DMS53 (cell line): ENCODE measurements at places on chromosomes 11 and 22.

GRCh38 chr11:44978274-44978960 lies 27.7 kb upstream of the TP53I11 start:
- DNase-seq: peak; percentile 36

DNA sequence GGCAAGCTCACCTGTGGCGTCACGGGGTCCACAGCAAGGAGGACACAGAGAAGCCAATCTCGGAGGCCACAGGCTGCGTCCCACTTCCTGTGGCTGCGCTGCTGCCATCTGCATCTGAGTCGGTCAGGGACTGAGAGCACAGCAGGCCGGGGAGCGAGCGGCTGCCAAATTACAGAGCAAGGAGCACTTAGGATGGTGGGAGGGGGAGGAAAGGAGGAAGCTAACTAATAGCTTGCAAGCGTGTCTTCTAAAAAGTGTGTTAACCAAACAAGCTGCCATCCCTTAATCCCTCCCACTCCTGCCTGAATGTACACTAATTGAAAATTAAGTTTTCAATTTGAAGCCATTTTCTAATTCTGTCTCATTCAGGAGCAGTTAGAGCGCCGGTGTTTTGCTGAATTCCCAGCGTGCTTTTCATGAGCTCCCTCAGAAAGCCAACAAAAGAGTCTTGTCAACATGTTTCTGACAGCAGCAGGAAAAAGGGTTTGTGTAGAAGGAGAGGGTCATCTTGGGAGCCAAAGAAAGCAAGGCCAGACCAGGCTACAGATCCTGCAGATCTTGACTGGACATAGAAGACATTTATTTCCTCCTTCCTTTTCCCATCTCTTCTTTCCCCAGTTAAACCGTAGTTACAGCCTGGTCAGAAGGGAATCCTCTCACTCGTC lies 42.4 kb upstream of the API5 start:
- no peak for DNase-seq

GRCh38 chr22:21797444-21798221 lies 62.0 kb upstream of the YPEL1 start:
- DNase-seq: no peak

DNA sequence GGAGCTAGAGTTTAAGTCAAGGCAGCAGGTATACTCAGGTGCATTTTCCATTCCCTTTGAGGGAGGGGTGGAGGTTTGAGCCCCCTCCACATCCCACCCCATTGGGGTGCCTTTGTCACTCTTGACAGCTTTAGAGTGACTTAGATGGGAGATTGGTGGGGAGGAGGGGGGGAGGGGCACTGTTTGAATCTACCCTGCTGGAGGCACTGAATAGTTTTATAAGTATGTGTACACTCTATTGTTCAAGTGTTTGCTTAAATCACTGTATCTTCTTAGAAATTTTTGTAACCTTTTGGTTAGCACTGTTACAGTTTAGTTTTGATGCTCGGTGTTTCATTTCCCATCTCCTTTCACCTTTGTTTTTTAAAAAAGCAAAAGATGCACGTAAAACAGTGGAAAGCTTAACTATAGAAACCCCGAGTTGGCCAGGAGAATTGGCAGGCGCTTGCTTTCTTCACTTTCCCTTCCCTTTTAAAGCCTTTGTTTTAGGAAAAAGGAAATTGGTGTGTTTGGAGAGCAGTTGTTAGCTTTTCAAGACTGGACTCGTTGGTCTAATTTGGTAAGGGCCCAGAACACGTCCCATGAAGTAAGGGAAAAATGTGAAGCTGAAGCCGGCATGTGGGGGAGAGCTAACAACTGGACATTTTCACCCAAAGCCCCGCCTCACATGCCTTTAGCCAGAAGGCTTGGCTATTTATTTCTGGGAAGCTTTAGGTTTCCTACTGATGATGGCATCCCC lies 42.8 kb downstream of the TNRC6B start:
- no peak for DNase-seq

DNA sequence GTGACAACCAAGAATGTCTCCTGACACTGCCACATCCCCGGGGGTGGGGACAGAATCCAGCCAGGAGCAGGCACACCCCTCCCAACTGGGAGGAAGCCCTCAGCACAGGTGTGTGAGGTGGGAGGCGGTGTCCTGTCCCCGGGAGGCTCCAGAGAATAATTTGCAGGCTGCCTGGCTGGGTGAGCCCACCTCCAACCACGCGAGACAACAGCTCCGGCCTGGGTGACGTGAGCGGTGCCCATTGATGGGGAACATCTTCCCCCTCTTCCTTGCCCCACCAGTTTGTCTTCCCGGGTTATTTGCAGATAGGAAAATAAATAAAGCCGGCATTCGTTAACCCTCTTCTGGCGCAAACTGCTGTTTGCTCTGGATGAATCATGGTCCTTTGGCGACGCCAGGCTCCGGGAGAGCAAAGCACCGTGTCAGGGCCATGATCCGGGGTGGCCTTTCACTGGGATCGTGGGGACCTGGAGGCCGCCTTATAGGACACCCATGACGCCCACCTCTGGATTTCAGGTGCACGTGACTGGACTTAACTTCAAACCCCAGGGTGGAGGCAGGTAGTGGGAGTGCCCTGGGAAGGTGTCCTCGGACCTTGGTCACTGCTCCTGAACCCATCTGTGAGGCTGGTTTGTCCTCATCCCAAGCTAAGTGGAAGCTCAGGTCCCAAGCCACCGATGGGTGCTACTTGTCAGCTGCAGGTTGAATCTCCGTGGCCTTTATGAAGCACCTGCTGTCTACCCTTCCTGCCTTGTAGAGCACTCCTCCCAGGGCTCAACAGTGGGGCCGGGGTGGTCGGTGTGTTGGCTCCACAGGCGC lies 13.9 kb downstream of the CCND1 start:
- DNase-seq: peak; percentile 98

GRCh38 chr11:79570104-79570503 lies 129.3 kb upstream of the TENM4 start:
- no peak for DNase-seq

DNA sequence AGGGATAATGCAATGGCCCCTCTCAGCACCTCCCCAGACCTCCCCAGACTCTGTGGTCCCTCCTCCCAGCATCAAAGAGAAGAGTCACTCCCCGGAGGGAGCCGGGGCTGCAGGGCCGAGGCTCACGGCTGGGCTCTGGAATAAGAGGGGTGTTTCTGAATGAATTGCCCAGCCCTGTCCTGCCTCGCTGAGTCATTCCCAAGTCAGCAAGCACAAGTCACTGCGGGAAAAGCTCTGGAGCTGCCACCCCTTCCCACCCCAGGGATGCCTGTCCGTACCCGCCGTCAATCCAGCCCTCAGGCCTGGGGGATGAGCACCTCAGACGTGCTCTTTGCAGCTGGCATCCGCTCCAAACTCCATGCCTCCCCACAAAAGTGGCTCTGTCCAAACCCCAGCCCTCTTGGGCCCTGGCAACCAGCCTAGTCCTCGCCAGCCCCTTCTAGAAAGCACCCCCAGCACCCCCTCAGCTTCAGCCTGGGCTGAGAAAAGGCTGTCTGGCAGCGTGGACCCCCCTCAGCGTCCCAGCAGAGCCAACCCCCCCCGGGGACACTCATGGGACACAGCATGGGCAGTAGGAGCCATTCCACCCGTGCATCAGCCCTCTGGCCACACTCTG lies 22.7 kb downstream of the CELSR1 start:
- no peak for DNase-seq

GRCh38 chr22:22169923-22170322 lies 74.7 kb upstream of the VPREB1 start:
- no peak for DNase-seq

- DNase-seq: no peak
These were observed 395.6 kb downstream of the LARGE1 start for GRCh38 chr22:33524511-33525260.

DNA sequence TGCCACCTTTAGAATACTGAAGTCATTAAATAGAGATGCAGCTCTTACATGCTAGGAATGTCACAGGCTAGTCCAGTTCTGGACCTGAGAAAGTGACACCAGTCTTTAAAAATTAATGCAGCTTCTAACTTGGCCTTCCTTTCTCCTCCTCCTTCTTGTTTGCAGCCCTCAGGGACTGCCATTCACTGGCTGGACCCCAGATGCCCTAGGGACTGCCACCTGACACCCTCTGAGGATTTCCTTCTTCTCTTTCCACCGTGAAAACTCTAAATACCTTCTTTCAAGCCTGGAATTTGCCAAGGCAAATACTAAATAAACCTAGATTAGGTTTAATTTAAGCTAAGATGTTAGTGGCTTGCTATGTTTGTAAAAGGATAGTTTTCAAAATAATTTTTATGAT lies 78.4 kb downstream of the MUC15 start:
- DNase-seq: no peak

DNA sequence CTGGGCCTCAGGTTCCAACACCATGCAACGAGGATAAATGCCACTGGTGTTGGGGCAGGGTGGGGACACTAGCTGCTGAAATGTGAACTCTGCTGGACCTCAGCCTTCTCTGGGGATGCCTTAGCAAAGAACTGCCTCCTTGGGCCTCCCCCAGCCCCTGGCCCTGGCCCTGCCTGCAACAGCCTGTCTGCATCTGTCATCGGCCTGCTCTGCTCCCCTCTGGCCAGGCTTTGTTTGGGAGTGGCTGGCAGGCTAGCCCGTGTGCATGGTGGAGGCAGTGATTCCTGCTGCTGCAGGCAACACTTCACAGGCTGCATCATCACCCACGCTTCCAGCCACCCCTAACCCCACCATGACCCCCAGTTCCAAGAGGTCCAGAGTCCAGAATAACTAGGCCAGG lies 11.5 kb upstream of the MYOD1 start:
- DNase-seq: no peak

- DNase-seq: peak; percentile 95
These were observed 70.0 kb downstream of the AMOTL1 start for GRCh38 chr11:94838027-94838731.

GRCh38 chr11:56852131-56852530 lies 103.6 kb upstream of the OR9G4 start:
- DNase-seq: no peak

- DNase-seq: peak; percentile 66
These were observed 55.0 kb downstream of the TRAF6 start for GRCh38 chr11:36454941-36455631.

- no peak for DNase-seq
These were observed 3.6 kb upstream of the TP53I11 start for GRCh38 chr11:44954051-44954906.

- no peak for DNase-seq
These were observed 34.7 kb downstream of the KMT2A start for GRCh38 chr11:118471030-118471429.

- no peak for DNase-seq
These were observed 7.5 kb upstream of the NLRP6 start for GRCh38 chr11:270451-271318.

DNA sequence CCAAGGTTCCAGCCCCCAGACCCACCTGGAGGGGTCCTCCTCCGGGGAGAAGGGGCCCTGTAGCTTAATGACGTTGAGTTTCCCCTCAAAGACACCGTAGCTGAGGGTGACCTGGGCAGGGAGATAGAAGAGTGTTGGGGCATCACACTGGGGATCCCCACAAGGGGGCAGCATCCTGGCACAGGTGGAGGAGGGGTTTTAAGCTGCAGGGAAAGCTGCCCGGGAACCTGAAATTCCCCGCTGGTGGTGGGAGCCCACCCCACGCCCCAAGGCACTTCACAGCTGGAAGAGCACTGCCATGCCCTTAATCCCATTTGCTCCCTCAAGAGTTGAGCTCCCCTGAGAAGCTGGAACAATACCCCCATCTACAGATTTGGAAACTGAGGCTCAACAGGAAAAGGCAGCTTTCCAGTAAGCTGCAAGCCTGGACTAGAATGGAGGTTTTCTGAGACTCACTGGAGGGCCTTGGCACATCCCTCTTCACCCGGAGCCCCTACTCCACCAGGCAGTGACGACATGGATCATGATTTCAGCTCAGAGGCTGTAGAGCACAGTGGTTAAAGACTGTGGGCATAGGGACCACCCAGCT lies 13.7 kb downstream of the MFNG start:
- DNase-seq: peak; percentile 43

DNA sequence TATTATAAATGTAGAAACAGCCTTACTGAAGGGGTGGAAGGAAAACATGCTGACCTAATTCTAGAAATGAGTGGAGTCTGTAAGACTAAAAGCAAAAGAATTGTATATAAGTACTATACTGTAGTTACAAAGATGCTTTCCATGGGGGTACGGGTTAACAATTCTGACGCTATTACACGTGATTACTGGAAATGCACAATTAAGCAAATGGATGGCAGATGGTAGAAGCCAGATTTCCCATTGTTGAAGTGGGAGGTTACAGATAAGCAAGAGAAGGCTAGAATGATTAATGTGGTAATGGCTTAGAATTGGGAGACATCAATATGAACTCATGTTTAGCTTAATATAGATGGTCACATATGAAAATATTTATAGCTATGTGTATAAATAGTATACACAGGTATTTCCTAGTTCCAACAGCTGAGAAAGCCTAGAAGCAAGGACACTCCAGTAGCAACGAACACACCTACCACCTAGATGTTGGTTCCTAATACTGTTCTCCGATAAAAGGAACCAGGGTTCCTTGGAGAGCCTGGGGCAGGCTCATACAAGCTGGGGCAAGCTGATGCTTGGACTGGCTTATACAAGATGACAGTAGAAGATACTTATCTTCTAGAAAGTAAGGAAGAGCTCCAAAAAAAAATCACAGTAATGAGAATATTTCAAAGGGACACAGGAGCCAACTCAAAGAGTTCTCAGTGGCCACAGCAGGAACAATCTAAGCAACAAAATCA lies 13.5 kb downstream of the SMC1B start:
- no peak for DNase-seq

- DNase-seq: no peak
These were observed 24.6 kb downstream of the PPM1F start for GRCh38 chr22:21928048-21928447.

DNA sequence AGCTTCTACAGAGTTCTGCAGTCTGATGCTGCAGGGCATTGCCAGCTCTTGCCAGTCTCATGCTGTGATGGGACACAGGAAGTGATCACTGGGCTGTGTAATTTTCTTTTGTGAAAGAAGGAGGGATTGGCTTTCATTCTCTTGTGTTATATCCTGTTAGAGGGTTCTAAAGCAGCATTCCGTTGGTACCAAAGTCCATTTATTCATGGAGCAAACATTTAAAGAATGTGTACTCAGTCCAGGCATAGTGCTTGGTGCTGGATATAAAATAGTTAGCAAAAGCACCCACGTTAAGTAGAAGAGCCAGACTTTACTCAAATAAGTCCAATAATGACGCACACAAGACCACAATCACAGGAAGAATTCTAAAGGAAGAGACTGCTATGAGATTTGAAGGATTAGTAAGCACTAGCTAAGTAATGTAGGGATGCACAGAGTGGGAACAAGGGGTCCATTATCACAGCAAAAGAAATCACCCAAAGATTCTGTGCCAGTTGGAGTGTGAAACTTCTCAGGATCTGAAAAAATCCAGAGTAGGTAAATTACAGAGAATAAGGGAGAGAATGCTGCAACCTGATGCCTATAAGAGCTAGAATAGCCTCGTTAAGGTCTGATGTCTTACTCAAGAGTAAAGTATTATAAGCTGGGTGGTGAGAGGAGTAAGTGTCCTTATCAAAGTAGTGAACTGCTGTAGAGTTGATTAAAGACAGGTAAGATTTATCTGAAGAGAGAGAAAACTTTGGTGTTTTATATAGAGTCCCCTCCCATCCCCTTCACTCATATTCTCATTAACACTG lies 728.3 kb downstream of the METTL15 start:
- DNase-seq: peak; percentile 53

GRCh38 chr11:72724021-72724551 lies 28.1 kb downstream of the ARAP1 start:
- no peak for DNase-seq
